T-helper 1 cell treated with Interleukin-12 subunit alpha and Interleukin-12 subunit beta and Interleukin-4 antibody, amounts not matched to agents 30 ng/mL and 1 ng/mL, for 36 hours (primary cell): ENCODE measurements at places on chromosomes 13 and 19. TPM values are rescaled to one million over a fixed set of nuclear protein-coding genes. Genes with fewer than 3 reads are reported as not detected.

KCNN4 gene
- total RNA-seq, result 82.9 and 87.8 TPM in 2 replicates

PPP6R1 gene
- 242 and 247 TPM in 2 replicates for total RNA-seq

CACNG8 gene
- not detected in 2 replicates for total RNA-seq

KASH5 gene
- not detected in 2 replicates for total RNA-seq

CEACAM3 gene
- not detected in 2 replicates for total RNA-seq

POSTN gene
- not detected in 2 replicates for total RNA-seq

ODAD3 gene
- not detected in 2 replicates for total RNA-seq

TTC9B gene
- not detected in 2 replicates for total RNA-seq

IRGC gene
- not detected in 2 replicates for total RNA-seq

KLF1 gene
- total RNA-seq, result 0.22 and 0.41 TPM in 2 replicates

SPRY2 gene
- total RNA-seq, result not detected in 2 replicates

SHKBP1 gene
- 156 and 166 TPM in 2 replicates for total RNA-seq

LGALS14 gene
- total RNA-seq, result 0.27 and 0.37 TPM in 2 replicates

SELENOV gene
- not detected in 2 replicates for total RNA-seq

FCGBP gene
- total RNA-seq, result 18.0 and 21.0 TPM in 2 replicates

TMPRSS9 gene
- not detected in 2 replicates for total RNA-seq

POLD1 gene
- total RNA-seq, result 105 and 120 TPM in 2 replicates

ZNF112 gene
- not detected in 2 replicates for total RNA-seq
